ENCODE measurements at places on chromosomes 4 and X.

DNA sequence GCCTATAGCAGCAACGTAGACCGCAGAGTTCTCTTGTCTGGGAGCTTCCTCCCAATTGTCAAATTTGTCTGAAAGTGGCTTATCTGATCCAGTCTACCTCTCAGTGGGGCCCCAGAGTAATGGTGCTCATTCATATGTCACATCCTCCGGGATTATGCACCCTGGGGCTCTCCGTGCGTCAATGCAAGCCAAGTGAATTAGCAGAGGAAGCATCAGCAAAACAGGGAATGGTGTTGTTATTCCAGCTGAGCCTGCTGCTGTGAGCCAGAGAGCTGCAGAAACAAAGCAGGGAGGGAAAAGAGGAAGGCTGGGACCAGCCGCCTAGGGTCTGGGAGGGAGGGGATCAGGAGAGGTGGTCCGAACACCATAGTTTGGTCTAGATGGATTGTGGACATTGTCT lies 95.2 kb downstream of the CLNK start:
- no peak for DNase-seq

GRCh38 chr4:17142232-17142711 lies 243.8 kb upstream of the LDB2 start:
- DNase-seq: no peak

DNA sequence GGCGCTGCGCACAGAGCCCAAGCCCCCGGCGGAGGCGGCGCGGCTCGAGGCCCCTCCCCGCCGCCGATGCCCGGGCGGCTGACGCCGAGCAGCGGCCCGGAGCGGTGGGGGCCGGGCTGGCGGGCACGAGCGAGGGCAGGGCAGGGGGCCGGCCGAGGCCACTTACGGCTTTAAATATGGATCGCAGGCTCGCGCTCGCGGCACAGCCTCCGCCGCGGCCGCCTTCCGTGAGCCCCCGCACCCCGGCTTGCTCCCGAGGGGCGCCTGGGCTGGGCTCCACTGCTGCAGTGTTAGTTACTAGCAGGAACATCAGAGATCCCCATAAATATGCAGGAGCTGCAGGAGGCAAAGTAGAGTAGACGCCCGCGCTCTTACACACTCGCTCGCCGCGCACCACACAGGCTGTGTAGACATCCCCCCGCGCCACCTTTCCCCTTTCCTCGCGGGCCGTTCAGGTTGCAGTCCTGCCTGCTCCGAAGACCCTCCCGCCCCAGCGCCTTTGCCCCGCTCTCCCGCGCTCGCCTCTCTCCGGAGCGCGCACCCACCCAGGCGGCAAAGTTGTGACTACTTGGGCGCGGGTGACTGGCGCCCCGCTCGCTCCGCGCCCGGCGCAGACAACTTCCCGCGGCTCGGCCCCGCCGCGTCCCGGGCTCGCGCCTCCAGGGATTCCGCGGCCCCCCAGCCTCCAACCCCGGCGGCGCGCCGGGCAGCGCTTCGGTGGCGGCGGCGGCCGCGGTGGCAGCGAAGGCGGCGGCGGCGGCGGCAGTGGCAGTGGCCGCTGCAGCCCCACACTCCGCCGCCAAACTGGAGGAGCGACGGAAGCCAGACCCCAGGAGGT lies 152.0 kb upstream of the SLC4A4 start:
- DNase-seq: no peak

DNA sequence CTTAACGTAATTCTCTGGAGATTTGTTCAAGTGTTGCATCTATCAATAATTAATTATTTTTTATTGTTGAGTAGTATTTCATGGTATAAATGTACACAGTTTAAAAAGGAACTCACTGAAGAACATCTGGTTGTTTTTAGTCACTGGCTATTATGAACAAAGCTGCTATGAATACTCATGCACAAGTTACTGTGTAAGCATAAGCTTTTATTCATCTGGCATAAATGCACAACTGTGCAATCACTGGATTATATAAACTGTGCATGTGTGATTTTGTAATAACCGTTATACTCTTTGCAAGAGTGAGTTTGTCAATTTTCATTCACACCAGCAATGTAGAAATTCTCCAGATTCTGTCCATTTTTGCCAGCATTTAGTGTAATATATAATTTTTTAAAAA lies 43.8 kb upstream of the UBQLN2 start:
- no peak for DNase-seq

GRCh38 chr4:56654238-56654632 lies 26.9 kb downstream of the HOPX start:
- no peak for DNase-seq

GRCh38 chr4:113899271-113900070 lies 80.0 kb downstream of the ARSJ start:
- no peak for DNase-seq

GRCh38 chrX:45807572-45808425 lies 607.1 kb upstream of the DIPK2B start:
- DNase-seq: peak; percentile 76

GRCh38 chrX:48787505-48788443 lies 1.4 kb downstream of the GATA1 start:
- DNase-seq: no peak

DNA sequence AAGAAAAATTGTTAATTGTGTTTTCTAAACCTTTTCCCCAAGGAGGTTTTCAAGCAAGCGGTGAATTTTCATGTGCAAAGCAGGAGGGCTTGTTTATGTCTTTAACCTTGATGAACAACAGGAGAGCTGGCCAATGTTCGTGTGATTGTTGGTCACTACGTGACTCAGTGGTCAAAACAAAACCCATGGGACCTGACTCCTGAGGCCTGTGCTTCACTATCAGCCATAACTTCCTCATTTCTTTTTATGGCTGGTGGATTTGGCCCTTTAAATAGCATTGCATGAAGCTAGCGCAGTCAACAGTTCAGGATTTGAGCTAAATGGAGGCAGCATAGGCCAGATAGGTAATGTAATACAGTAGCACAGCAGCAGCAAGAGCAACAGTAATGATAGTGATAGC lies 80.5 kb downstream of the MID1IP1 start:
- DNase-seq: no peak

DNA sequence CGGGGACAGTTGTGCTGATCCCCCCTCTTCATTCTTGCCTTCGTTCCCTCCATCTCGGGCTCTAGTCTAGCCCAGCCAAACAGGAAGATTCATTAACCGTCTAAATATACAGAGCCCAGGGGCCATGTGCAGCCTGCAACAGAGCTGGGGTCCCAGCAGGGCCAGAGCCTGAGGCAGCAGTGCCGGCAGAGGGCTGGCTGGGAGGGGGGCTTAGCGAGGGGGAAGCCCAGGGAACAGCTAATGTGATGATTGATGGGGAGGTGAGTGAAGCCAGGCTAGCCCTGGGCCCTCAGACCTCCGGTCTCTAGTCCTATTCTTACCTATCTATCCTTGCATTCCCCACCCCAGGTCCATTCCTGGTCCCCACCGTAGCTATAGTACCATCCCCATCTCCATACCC lies 22.3 kb downstream of the EFNB1 start:
- no peak for DNase-seq

DNA sequence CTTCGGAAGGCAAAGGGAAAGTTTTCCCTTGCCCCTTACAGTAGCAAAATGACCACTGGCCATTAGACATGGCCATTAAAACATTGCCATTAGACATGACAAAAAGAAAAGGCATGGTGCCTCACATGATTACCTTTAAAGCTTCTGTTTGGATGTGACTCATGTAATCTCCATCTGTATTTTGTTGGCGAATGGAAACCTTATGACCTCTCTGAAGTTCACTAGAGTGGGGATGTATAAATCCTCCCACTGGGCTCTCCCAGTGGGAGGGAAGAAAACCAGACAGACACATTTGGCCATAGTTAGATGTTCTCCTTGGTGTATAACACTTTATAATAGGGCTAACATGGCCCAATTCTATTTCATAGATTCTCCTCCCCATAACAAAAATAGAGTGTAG lies 152.6 kb downstream of the MAGEB17 start:
- DNase-seq: peak; percentile 19

DNA sequence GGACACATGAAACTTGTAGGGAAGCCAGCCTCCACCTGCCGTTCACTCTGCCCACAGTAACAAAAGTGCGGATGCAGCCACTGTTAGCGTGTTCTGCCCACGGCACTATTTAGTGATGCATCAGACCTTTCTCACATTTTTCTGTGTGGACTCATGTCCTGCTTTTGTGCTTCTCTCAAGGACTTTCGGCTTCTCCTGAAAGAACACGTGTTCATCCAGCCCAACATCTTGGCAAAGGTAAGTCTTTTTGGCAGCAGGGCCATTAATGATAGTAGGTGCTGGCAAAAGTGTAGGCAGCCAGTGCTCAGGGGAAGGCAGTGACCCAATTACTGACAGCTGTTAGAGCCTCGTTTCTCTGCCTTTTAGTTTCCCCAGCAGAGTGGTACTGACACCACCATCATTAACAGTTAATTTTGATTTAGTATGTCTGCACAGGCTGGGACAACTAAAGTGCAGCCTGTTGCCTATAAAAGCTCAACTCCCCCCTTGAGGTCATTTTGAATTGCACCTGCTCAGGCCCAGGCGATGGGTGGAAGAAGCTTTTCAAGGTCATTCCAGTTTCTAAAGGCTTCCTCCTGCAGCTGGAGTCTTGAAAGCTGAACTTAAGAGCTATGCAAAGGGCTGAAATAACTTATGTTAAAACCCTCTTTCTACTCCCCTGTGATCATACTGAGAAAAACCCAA lies 54.5 kb upstream of the HPSE start:
- DNase-seq: no peak

DNA sequence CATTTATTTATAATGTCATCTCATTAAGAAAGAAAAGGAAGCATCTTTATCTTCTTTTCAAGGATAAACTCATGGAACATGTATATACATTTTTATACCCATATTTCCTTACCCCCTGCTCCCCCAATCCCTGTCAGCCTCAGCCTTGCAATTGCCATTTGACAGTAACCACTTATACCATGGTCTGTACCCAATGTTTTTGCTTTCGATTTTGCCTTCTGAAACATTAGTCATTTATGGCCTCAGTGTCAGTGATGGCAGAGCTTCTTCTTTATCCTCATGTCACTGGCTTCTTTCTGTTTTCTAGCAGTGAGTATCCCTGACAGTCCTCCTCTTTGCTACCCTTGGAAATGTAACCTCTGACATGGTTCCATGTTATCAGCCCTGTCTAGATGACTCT lies 228.4 kb downstream of the SPRY1 start:
- DNase-seq: no peak

- no peak for DNase-seq
Observed at GRCh38 chr4:88366460-88366859, 12.2 kb upstream of the HERC6 start.

DNA sequence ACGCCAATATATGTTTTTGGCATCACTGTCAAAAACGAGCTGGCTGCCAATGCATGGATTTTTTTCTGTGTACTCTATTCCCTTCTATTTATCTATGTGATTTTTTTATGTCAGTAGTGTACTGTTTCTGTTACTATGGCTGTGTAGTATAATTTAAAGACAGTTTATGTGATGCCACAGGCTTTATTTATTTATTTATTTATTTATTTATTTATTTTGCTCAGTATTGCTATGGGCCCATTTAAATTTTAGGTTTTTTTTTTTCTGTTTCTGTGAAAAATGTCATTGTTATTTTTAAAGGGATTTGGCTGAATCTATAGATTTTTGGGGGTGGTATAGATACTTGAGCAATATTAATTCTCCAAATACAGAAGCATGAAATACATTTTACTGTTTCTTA lies 338.4 kb upstream of the POU3F4 start:
- no peak for DNase-seq

- DNase-seq: no peak
Observed at GRCh38 chrX:2521092-2521926, 20.5 kb upstream of the DHRSX start.

DNA sequence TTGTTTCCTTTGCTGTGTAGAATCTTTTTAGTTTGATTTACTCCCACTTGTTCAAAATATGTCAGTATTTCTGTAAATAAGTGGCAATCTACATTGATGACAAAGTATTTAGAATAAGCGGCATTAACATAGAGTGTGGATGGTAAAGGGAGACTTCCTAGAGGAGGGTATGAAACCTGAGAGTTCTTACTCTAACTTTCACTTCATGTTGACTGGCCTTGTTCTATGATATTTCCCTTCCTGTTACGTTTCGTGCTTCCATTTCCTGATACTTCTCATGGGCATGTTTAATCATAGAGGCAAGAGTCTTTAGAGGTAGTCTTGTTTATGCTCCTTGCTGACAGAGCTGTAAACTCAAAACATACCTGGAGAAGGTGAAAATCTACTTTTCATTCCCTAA lies 408.9 kb downstream of the GLUD2 start:
- DNase-seq: no peak

- DNase-seq: no peak
Observed at GRCh38 chr4:13992975-13993520, 365.5 kb upstream of the BOD1L1 start.

DNA sequence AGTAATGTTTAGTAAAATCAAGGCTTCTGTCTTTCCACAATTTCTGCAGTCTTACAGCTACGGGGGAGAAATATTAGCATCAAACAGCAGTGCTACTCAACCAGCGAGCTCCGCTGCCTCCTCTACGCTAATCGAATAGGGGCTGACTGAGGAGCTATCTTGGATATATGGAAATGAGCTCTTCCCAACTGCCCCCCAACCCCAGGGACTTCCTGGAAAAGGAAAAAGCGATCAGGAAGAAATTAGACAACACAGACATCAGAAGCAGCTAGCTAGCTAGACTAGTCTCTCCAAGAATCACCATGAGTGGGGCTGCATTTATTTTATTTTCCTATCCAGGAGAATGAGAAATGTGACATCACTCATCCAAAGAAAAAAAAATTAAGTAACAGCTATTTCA lies 7.6 kb downstream of the NKX6-1 start:
- no peak for DNase-seq

DNA sequence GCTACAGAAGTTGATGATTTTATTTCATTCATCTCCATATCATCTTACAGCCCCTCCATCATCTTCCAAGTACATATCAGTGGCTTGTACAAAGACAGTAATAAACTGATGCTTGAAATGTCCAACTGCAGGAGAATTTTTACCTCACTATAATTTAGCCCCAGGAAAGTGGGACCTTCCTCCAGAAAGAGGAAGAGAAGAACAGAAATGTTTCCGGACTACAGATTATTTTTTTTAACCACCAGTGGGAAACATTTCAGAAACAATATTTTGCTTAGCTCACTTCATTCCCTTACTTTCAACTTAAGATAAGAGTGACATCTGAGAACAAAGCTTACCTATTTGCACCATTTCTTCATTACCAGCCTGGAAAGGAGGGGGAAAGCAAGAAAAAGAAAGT lies 2.0 kb downstream of the ADAMTS3 start:
- no peak for DNase-seq
